ENCODE measurements at places on chromosomes 2 and 18.

DNA sequence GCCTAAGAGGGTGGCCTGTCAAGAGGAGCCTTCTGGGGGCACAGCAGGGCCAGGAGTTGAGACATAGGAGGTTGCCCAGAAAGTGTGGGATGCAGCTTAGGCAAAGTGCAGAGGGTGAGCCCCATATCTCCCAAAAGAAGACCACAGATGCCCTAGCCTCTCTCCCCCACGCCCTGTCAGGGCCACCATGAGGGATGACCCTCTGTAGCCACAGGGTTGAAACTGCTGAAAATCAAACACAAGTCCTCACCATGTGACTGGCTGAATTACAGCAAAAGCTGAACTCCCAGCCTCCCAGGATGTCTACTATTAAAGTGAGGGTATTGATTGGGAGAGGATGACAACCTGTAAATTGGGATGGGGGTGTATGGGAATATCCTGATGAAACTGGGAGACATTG, 37.4 kb upstream of the ARHGEF4 start:
- DNase-seq: no peak

- no peak for DNase-seq
These were observed 326.8 kb upstream of the DLGAP1 start for GRCh38 chr18:4781873-4782272.

DNA sequence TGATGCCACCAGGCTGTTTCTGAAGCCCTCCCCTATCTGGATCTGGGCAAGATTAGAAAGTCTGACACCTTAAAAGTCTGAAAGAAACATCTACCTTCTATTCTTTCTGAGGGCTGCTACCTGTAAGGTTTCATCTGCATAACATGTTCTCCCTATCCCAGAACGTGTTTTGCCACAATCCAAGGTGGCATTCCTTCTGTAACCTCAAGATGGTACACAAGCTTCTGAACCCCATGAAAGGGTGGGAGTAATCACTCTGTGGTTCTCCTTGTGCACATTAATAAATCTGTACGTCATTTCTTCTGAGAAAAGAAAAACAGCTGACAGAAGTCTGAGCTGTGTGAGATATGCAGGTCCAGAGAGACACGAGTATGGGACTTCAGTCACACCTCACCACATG, 41.8 kb upstream of the MSH6 start:
- no peak for DNase-seq

GRCh38 chr2:120490091-120490798, 144.3 kb downstream of the INHBB start:
- no peak for DNase-seq

DNA sequence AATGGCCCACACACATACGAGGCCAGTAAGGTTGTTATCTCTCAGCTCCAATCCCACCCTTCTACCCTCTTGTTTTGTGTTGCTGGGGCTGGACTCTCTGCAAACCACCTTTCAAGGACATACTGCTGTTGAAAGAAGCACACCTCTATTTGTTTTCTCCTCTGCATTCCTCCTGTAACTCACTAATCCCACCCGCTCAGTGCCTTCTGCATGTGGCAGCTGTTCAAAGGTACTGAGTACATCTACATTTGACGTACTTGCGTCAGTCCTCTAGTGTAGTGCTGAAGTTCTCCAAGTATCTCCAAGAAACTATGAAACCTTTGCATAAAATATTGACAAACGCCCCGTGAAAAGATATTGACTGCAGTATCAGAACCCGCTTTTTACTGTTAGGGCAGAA, 310.6 kb downstream of the AFF3 start:
- DNase-seq: no peak

DNA sequence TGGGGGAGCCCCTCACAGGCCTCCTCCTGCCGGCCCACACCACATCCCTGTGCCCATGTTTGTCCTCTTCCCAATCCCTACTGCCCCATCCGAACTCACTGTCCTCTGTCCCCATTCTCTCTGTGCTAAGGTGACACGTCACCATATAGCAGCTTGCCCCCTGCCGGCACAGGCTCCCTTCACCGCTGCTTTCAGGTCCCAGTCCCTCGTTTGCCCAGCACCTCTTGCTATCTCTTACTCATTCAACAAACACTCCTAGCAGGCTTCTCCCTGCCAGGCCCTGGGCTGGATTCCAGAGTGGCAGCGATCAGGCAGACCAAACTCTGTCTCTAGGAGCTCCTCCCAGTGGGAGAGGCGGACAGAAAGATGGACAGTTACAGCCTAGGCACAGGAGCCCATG, 74.3 kb downstream of the TFCP2L1 start:
- DNase-seq: no peak

- no peak for DNase-seq
These were observed 283.5 kb downstream of the DSEL start for GRCh38 chr18:67232991-67233390.
